ENCODE measurements at places on chromosomes 3 and 15. TPM values are rescaled to one million over a fixed set of nuclear protein-coding genes. Genes with fewer than 3 reads are reported as not detected.

The FAM219B gene
- 44.0 TPM for total RNA-seq

The TMEM62 gene
- total RNA-seq: 23.5 TPM

The SYNPR gene
- not detected for total RNA-seq

The SHC4 gene
- 1.8 TPM for total RNA-seq

The OSTN gene
- total RNA-seq: not detected

The EIF1B gene
- total RNA-seq: 27.2 TPM

The DLL4 gene
- 6.3 TPM for total RNA-seq

The CTXND1 gene
- total RNA-seq: 5.9 TPM

The CPEB1 gene
- 7.1 TPM for total RNA-seq

DNA sequence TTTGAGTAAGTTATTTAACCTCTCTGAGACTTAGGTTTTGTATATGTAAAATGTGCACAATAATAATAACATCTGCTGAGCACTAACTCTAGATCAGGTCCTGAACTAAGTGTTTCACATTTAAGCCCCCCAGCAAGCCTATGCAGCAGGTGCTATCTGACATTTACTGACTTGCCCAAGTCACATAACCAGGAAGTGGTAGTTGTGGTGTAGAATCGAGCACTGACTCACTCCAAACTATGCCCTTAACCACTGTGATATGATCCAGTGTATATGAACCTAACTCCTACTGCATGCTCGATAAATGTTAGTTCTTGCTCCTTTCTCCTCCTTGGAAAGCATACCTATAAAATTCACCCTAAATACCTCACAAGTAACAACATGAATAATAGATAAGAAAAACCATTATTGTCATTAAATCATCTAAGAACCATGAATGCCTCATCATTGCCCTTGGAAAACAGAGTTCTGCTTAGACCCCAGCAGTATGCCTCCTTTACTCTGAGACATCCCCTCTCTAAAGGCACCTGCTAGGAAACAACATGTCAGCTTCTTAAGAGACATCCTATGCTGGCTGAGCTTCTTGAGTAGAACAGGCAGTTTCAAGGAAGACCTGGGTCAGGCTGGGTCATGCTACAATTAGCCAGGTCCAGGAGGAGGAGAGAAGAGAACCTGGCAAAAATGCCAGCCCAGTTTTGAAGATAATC, 3.0 kb upstream of the SHC4 start:
- H3K36me3 ChIP-seq: no peaks in the 10 kb centered on the region
- H3K27ac ChIP-seq: no peak overlapping the region
- H3K4me3 ChIP-seq: no peak overlapping the region
- H3K4me1 ChIP-seq: peaks cover 8% of the 10 kb centered on the region
- no peak for DNase-seq
- H3K27me3 ChIP-seq: no peaks in the 10 kb centered on the region

- H3K4me3 ChIP-seq: no peak overlapping the region
- no peak for DNase-seq
- no peaks in the 10 kb centered on the region for H3K27me3 ChIP-seq
- H3K27ac ChIP-seq: no peak overlapping the region
- H3K4me1 ChIP-seq: no peaks in the 10 kb centered on the region
- H3K36me3 ChIP-seq: no peaks in the 10 kb centered on the region
These were observed 132.7 kb upstream of the RAP2B start for GRCh38 chr3:153029350-153029749.

GRCh38 chr3:174857301-174857700, 1.8 kb upstream of the NAALADL2 start:
- H3K27ac ChIP-seq: no peak overlapping the region
- H3K4me3 ChIP-seq: no peak overlapping the region
- no peaks in the 10 kb centered on the region for H3K4me1 ChIP-seq
- no peak for DNase-seq
- H3K36me3 ChIP-seq: no peaks in the 10 kb centered on the region

- no peaks in the 10 kb centered on the region for H3K4me1 ChIP-seq
- H3K4me3 ChIP-seq: no peak overlapping the region
- H3K36me3 ChIP-seq: no peaks in the 10 kb centered on the region
- no peak overlapping the region for H3K27ac ChIP-seq
- DNase-seq: no peak
These were observed 33.5 kb downstream of the TRPM1 start for GRCh38 chr15:31067890-31068603.

- H3K27me3 ChIP-seq: no peaks in the 10 kb centered on the region
- no peaks in the 10 kb centered on the region for H3K4me1 ChIP-seq
- no peak overlapping the region for H3K4me3 ChIP-seq
- H3K36me3 ChIP-seq: no peaks in the 10 kb centered on the region
- DNase-seq: peak; percentile 71
These were observed 127.4 kb upstream of the ABHD17C start for GRCh38 chr15:80567721-80568157.

GRCh38 chr15:33500432-33501195, 189.8 kb downstream of the RYR3 start:
- peaks cover 15% of the 10 kb centered on the region for H3K27me3 ChIP-seq
- H3K4me3 ChIP-seq: no peak overlapping the region
- H3K27ac ChIP-seq: no peak overlapping the region
- H3K36me3 ChIP-seq: no peaks in the 10 kb centered on the region
- no peak for DNase-seq

GRCh38 chr3:21259896-21260295, 491.1 kb downstream of the ZNF385D start:
- no peaks in the 10 kb centered on the region for H3K27me3 ChIP-seq
- DNase-seq: no peak
- no peak overlapping the region for H3K4me3 ChIP-seq
- H3K36me3 ChIP-seq: no peaks in the 10 kb centered on the region

DNA sequence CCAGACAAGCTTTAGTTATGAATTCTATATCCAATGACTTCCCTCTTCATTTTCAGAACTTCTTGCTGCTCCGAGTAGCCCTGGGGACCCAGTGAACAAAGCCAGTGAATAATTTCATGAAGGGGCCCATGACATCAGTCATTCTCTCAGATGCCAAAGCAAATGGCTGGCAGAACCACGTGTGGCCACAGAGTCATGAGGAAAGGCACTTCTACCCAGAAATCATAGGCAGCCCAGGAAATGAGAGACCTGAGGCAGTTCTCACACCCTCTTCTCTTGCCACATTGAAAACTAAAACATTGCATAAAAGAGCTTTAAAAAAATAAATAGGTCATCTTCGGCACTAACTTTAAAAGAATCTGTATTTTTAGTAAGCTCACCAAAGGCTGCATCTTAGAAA, 4.3 kb upstream of the UACA start:
- no peaks in the 10 kb centered on the region for H3K27me3 ChIP-seq
- H3K4me3 ChIP-seq: no peak overlapping the region
- no peak for DNase-seq

GRCh38 chr15:22895465-22896190, 57.2 kb downstream of the NIPA2 start:
- H3K27me3 ChIP-seq: no peaks in the 10 kb centered on the region
- H3K4me3 ChIP-seq: no peak overlapping the region
- H3K27ac ChIP-seq: no peak overlapping the region
- DNase-seq: no peak

- H3K36me3 ChIP-seq: no peaks in the 10 kb centered on the region
- no peak overlapping the region for H3K4me3 ChIP-seq
- no peak for DNase-seq
- no peak overlapping the region for H3K27ac ChIP-seq
- H3K4me1 ChIP-seq: no peaks in the 10 kb centered on the region
These were observed 56.0 kb upstream of the CTXND1 start for GRCh38 chr15:80308002-80308401.

DNA sequence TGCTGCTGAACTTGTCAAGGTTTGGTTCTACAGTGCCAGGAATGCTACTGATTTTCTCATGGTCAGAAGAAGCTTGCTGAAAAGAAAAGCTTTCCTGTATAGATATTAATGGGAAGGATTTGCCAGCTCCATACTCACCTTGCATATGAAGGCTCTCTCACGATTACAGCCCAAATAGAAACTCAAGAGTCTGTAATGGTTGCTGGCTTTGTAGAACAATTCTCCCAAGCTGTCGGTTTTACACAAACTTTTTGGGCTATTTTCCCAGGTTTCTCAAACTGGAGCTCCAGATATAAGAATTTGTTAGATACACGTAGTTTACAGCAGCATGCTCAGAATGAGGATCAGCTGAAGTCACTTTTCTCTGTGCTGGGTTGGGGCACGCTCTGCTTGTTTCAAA, 30.1 kb upstream of the LRRC3B start:
- H3K27me3 ChIP-seq: no peaks in the 10 kb centered on the region
- H3K36me3 ChIP-seq: no peaks in the 10 kb centered on the region
- no peak overlapping the region for H3K27ac ChIP-seq
- no peaks in the 10 kb centered on the region for H3K4me1 ChIP-seq
- no peak for DNase-seq
- H3K4me3 ChIP-seq: no peak overlapping the region

- H3K27ac ChIP-seq: no peak overlapping the region
- DNase-seq: no peak
- H3K4me3 ChIP-seq: no peak overlapping the region
- no peaks in the 10 kb centered on the region for H3K27me3 ChIP-seq
- H3K4me1 ChIP-seq: no peaks in the 10 kb centered on the region
These were observed 40.1 kb upstream of the RASGRF1 start for GRCh38 chr15:79130535-79131130.

DNA sequence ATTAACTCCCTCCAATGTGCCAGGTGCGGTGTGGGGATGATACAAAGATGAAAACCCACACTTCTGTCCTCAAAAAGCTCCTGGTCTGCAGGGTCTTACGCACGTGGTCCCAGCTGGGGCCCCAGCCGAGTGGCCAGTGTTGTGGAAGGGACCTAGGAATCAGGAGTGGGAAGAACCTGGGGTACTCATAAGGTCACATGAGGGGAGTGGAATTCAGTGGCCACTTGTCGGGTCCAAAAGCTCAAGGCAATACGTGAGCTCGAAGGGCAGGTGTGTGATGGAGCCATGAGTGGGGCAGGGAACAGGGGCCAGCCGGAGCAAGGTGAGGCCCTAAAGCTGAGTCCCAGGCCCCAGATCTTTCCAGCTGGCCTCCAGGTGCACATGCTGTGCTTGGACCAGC, 260.0 kb upstream of the LYSMD4 start:
- H3K27ac ChIP-seq: no peak overlapping the region
- no peaks in the 10 kb centered on the region for H3K27me3 ChIP-seq
- no peak overlapping the region for H3K4me3 ChIP-seq
- H3K36me3 ChIP-seq: no peaks in the 10 kb centered on the region
- no peak for DNase-seq

DNA sequence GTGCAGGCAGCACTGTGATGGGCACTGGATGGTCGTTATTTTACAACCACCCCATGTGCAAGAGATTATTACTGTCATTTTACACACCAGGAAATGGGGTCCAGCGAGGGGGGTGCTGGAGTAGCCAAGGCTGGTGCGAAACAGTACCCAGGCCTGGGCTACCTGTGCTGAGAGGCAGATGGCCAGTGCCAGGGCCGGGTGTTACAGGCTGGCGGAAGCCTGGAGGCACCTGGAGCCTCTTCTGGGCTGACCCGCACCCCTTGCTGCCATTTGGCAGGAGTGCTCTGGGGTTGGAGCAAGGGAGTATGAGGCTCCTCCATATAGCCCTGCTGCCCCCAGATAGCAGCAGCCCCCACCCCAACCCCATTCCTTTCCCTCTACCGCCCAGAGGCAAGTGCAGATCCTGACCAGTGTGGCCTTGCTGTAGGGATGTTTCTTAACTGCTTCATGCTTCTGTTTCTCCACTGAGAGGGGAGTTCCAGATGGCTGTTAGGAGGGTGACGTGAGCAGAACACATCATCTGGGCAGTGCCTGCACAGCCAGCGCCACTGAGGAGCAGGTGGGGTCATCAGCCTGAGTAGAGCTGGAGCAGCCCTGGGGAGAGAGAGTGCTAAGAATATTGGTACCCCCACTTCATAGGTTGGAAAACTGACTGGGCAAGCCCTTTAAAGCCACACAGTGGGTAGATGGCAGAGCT, 15.3 kb downstream of the SNX33 start:
- no peak overlapping the region for H3K4me3 ChIP-seq
- no peak for DNase-seq
- no peak overlapping the region for H3K27ac ChIP-seq
- H3K36me3 ChIP-seq: peaks cover 8% of the 10 kb centered on the region
- H3K4me1 ChIP-seq: peaks cover 20% of the 10 kb centered on the region

DNA sequence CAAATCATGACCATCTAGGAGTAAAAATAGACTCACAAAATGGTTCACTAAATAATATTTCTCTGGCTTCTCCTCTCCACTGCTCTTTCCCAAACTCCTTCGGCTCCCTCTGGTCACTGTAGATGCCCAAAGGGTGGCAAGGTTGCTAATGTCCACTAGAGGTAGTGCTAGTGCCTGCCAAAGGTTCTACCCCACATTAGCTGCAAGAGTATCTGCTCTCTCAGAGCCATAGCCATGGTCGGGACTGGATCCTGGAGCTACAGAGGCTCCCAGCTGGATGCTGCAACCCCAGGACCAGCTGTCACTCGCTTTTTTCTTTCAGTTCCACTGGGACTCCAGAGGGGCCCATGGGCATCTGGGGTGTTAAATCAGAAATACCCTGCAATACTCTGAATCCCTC, 8.5 kb downstream of the HTR3D start:
- no peak overlapping the region for H3K4me3 ChIP-seq
- DNase-seq: peak; percentile 23
- H3K4me1 ChIP-seq: no peaks in the 10 kb centered on the region
- H3K27ac ChIP-seq: no peak overlapping the region

DNA sequence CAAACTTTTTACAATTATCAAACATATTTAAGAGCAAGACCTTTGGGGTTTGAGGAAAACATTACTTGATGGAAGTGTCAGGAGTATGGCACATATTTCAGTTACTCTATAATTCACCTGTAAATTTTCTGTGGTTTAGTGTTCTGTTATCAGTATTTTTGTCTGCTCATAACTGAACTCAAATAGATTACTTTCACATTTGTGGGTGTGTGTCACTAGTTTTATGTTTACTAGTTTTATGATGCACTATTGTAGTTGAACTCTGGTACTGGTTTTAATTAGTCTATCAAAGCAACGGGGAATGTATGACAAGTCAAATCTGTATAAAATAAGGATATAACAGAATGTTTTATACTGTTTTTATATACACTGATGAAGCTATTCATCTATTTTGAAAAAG, 27.2 kb downstream of the OXSM start:
- H3K4me3 ChIP-seq: no peak overlapping the region
- no peaks in the 10 kb centered on the region for H3K27me3 ChIP-seq
- no peak for DNase-seq
- no peaks in the 10 kb centered on the region for H3K36me3 ChIP-seq
- H3K27ac ChIP-seq: no peak overlapping the region

- no peak for DNase-seq
- H3K4me1 ChIP-seq: no peaks in the 10 kb centered on the region
- H3K4me3 ChIP-seq: no peak overlapping the region
- no peak overlapping the region for H3K27ac ChIP-seq
- no peaks in the 10 kb centered on the region for H3K36me3 ChIP-seq
These were observed 130.4 kb downstream of the PPM1L start for GRCh38 chr3:160886421-160886820.

DNA sequence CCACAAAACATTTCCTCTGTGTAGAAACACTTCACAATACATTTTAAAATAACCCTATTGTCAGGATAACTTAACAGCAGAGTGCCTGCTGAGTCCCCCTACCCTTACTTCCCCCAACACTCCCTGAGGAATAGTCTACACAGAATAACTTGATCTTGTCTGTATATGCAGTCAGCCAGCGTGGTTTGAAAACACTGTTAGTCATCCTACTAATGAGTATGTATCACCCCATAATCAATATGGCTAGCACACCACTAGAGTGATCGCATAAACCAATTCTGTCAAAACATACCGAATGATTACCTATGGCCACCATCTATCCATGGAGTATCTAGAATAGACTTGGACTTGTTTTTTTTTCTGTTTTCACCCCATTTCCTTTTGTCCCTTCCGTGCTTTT, 152.7 kb upstream of the NECTIN3 start:
- no peaks in the 10 kb centered on the region for H3K27me3 ChIP-seq
- H3K36me3 ChIP-seq: no peaks in the 10 kb centered on the region
- no peak for DNase-seq
- H3K4me1 ChIP-seq: no peaks in the 10 kb centered on the region

Measured in adrenal gland (tissue), 19 donors.